ENCODE measurements at places on chromosomes 13 and 19.

GRCh38 chr19:45173816-45174215 lies 4.2 kb downstream of the TRAPPC6A start:
- no peak for DNase-seq

DNA sequence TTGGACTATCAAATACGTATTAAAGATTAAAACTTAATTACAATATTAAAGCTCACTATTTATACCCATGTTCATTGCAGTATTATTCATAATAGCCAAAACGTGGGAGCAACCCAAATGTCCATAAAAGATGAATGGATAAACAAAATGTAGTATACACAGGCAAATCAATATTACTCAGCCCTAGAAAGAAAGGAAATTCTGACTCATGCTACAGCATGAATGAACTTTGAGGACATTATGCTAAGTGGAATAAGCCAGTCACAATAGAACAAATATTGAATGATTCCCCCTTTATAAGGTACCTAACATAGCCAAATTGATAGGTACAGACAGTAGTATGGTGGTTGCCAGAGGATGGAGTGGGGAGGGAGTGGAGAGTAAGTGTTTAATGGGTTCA lies 457.3 kb downstream of the FGF14 start:
- DNase-seq = no peak

DNA sequence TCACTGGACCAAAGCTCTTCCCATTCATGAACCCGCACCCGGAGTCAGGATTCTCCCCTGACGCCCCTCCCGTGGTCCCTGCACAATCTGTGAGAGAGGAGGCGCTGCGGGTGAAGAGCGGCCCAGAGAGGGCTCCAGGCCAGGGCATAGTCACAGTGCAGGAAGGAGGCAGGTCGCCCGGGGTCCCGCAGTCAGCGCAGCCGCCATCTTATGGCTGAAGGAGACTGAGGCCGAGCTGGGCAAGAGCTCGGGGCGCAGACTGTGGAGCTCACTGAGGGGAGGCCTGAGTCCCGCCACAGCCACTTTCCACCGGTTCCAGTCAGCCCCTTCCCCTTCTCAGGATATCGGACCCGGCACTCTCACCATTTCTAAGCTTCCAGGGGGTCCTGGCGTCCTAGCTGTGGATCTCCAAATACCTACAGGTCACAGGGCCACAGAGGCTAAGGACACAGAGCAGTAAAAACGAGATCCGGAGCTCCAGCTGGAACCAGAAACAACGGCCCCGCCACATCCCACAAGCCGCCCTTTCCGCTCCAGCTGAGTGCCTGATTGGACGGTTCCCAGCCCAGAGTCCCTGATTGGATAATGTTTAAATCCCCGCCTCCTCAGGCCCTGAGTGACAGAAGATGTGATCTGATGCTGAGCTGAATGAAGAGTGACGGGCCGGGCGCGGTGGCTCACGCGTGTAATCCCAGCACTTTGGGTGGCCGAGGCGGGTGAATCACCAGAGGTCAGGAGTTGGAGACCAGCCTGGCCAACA lies at the start of gene ZNF99:
TSS of gene ZNF99 (minus strand) at position 501 of the 760 bp plus-strand sequence. CDS start at position 366, 135 bp downstream.
- DNase-seq = no peak

DNA sequence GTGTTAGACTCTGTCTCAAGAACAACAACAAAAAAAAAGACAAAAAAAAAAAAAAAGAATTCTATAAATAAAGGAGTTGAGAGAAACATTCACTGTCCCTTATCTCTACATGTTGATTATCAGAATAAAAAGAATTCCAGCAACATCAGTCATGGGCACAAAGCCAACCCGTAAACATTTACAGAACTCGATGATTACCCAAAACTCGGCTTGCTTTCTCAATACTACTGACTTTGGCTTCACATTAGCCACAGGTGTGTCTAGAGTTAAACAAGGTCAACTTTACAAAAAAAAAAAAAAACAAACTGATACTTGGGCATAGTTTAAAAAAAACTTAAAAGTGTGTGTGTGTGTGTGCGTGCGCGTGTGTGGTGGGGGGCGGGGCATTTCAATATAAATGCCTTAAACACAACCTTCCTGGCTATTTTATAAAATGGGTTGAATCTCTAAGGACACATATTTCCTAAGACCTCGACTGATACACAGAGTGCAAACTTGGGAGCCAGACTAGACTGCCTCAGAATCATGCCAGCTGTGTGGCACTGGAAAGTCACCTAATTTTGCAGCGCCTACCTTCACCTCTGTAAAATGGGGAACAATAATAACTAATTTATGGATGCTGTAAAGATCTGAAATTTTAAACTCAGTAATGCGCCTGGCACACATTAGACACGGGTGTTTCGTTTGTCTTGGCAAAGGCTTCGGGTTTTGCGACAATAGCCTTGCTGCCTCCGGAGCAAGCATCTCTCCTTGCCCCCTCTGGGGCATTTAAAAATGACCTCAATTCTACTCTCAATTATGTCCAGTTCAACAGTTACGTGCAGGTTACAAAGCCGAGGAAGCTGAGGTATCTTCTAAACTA lies 922 bp downstream of the EBPL start:
- peak; percentile 36 for DNase-seq

GRCh38 chr13:35764326-35765015 lies 288.0 kb upstream of the MAB21L1 start:
- no peak for DNase-seq

DNA sequence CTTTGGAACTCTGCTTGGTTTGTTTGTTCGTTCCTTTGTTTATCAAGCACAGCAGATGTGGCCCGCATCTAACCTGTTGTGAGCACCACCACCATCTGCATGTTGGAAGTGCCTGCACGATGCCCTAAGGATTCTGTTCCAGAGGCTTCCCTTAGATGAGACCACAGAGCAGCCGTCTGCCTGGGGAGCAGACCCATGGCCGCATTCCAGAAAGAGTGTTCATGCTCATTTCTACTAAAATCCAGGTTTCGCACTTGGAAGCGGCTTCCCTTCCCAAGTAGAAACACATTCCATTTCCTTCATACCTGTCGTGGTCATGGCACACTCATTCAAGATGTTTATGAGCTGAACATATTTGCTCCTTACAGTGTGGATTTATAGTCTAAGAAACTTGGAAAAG lies 27.2 kb downstream of the COL4A2 start:
- no peak for DNase-seq

GRCh38 chr19:5695649-5696195 lies 5.6 kb downstream of the RPL36 start:
- DNase-seq = no peak

DNA sequence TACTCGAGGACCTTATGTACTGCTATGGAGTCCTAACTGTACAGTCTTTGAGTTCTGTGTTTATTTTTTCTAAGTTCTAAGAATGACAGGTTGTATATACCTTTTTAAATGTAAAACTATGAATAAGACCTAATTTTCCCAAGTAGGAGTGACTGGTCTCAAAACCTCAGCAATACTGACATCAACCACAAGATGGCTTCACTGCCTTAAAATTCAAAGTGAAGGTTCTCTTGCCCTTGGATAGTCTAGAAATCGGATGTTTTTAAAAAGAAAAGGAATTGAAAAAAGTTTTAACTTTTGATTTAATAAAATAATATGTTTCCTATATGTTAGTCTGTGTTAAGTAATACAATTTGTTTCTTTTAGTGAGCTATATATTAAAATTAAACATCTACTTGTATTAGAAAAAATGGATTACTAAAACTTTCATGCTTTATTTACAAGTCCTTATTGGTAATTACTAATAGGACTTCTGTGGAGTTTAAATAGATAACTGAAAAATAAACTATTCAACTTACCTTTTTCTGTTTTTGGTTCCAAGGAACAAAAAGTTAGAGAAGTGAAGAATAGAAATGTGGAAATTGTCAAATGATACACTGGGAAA lies 52.0 kb downstream of the TDRD3 start:
- peak; percentile 76 for DNase-seq

Data from Kasumi-1 (cell line).